B cell (primary cell): ENCODE measurements at places on chromosomes 11 and 22.
A peak's percentile ranks its signal among the peaks of the same experiment; 100 is the strongest.

GRCh38 chr11:85725510-85726258 lies 39.7 kb upstream of the CCDC89 start:
- no peak for DNase-seq

- no peak for DNase-seq
Observed at GRCh38 chr11:86214710-86215109, 29.8 kb upstream of the EED start.

GRCh38 chr11:45885274-45885920 lies at the start of gene MAPK8IP1:
MAPK8IP1 (plus strand) TSS chr11:45885651; CDS start chr11:45885821, 170 bp downstream.
- DNase-seq: peak; percentile 77

GRCh38 chr11:67317888-67318555 lies 14.7 kb downstream of the SSH3 start:
- no peak for DNase-seq

DNA sequence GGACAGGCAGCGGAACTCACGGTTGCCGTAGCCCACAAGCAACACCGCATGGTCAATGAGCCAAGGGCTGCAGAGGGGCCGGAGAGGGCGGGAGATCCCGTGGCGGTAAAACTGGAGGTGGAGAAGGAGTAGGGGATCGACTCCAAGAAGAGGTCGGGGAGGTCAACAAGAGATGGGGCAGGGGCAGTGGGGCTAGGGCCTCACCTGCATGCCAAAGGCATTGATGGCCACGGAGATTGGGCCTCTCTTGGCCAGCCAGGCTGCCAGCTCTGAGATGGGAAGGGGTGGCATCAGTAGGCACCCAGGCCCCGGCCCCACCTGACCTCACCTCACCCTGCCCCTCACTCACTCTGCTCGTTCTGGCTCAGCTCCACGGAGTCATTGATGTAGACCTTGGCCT lies 3.9 kb downstream of the CTSF start:
- no peak for DNase-seq

- no peak for DNase-seq
Observed at GRCh38 chr11:706439-706956, 467 bp downstream of the EPS8L2 start.

DNA sequence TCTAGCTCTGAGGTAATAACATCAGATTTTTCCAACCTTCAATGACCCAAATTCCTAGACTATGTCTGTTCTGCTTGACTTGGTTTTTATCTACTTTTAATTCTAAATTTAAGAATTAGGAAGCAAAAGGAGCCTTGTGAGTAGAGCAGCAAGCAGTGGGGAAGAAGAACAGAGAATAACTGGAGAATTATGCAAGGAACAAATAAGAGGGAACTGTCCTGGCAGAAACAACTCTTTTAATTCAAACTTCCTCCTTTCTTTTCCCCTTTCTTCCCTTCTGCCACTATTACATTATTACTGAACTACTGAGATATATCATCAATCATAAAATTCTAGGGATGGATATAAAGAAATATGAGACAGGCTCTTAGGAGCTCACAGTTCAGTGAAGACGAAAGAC lies 276.1 kb downstream of the SBF2 start:
- no peak for DNase-seq

DNA sequence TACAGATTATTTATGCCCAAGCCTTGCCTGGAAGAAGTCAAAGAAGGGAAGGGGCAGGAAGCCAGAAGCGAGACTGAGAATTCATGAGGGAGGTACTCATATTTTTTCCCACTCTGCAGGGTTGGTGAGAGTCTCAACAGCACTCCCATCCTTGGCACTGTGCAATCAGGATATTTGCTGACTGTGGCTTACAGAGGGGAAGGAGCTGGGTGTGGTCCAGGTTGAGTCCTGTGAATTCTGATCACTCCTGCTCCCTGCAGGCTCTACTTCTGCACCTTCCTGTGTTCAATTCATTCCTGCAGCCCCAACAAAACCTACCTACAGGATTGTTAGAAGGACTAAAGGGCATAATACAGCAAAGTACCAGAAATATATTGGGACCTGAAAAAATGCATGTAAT lies 530.5 kb downstream of the INSC start:
- no peak for DNase-seq

DNA sequence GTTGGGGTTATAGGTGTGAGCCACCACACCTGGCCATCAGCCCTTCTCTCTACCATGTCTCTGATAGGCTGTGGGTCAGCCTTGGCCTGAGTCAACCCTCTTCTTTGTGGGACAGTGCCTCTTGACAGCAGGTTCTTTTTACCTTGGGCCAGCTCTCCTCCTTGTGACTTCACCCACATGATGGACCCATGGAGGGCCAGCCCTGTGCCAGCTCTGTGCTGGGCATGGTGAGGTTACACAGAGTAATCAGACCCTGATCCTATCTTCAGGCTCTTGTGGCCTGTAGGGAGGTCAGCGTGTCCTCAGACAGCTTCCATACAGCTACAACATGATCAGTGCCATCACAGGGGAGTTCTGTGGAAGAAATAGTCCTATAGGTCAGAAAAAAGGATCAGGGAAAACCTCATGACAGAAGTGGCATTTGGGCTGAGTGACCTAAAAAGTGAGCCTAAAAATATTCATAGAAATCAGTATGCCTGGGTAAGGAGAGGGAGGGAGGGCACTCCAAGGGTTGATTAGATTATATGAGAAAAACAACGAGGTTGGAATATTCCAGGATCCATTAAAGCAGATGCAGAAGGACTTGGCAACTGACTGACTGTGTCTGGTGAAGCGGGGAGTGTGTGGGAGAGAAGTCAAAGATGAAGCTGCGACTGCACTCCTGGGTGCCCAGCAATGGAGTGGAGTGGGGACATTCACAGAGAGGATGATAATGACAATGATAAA lies 17.1 kb downstream of the OTOG start:
- DNase-seq: no peak

DNA sequence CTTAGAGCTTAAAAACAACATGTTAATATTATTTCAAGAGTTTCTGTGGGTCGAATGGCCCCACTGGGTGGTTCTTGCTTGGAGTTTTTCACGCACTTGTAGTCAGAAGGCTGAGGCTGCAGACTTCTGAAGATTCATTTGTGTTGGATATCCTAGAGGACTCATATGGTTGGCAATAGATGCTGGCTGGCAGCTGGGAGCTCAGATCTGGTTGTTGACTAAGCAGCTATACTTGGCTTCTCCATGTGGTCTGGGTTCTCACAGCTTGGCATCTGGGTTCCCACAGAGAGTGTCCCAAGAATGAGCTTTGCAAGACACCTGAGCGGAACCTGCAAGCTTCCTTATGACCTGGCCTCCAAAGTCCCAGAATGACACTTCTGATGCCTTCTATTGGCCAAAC lies 163.9 kb upstream of the ZC3H12C start:
- DNase-seq: no peak

GRCh38 chr11:116787786-116788486 lies at the start of gene ZPR1:
ZPR1 (minus strand) TSS chr11:116788023; CDS start chr11:116787990, 33 bp downstream.
- DNase-seq: peak; percentile 88
